Esophagus squamous epithelium (tissue), 5 donors: ENCODE measurements at places on chromosomes 12 and 14.

DNA sequence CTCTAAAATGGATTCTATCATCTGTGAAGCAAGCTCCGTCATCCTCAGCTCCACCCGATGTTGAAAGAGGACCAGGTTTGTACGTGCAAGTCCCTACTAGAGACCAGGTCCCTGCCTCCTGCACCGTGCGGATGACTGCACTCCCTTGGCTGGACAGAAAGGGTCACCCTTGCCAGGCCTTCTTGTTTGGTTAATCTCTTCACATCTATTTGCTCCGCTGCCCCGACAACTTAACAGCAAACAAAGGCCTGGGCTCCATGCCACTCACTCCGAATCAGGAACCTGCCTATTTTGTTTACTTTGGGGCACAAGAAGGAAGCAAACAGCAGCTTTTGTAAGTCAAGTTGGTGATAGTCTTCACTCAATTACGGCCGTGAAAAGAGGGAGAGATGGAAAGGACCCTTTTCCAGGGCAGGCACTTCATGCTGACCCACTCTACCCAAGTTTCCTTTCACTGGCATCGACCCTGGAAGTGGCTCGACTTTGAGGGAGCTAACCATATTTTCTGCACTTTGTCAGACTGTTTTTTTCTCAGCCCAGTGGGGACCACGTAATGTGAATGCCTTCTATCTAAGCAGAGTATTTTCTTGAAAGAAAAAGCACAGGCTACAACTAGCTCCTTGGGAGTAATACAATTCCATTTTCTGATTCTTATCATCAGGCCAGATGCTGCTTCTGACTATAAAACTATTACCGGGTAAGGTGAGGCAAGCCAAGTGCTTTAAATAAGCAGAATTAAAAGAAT is 202.6 kb downstream of the FOXN3 start:
- DNase-seq: no peak

DNA sequence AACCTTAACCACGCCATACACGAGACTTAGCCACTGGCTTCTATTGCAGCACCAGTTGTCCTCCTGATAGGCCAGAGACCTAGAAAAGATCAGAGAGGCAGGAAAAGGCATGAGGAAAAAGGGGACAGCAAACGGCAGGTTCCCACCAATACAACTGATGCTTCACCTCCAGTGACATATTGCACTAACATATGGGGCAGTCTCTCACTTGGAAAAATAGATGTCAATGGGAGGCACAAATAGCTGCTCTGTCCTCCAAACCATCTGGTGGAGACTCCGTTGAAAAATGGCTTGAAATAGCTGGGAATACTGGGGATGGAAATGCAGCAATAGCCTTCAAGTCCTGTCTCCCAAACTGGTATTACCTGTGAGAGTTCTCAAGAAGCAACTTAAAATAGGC is 20.3 kb downstream of the SLC8A3 start:
- DNase-seq: no peak

DNA sequence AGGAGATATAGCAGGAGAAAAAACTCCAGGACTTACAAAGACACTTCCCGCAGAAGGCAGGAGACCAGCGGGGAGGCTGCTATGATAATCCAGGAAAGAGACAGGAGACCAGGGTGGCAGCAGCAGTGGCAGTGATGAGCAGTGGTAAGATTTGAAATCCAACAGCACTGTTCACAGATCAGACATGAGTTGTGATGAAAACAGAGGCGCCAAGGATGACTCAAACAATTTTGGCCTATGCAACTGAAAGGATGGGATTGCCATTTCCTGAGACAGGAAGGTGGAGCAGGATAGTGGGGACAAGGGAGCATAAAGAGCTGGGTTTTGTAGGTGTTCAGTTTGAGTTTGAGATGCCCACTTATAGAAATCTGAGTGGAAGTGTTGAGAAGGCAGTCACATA is 108.6 kb upstream of the DYRK2 start:
- DNase-seq: no peak

DNA sequence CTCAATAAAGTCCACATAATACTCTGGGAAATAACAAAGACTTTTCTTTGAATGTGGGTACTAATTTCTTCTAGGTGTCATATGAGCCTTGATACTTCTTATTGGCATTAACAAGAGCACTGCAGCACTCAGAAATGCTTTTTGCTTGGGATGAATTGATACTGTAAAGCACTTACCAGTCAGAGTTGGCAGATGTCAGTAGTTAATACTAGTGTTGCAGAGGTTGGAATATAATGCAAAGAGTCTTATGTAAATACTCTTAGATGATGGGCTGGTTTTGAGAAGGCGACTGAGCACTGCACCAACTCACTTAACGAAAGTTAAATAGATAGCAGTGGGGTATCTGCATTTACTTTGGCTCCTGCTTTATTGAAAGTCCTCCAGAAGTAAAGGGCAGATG is 25.6 kb upstream of the MBIP start:
- DNase-seq: no peak

DNA sequence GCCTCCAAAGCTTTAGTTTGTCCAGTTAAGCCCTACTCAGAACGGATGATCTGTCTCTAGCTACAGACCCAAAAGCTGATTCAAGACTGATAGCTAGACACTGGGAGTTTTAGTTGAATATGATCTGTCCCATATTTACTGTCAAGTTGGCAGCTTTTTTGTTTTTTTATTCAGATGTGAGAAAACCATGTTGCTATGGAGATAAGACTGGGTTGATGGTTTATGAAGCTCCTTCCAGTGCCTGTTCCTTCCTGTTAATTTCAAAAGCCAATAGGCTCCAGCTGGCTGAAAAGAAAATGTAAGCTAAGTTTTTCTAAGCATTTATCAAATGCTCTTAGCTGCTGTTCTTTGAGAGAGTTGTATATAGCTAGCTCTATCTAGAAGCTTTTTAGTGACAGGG is 4.7 kb downstream of the DYNLL1 start:
- DNase-seq: no peak

DNA sequence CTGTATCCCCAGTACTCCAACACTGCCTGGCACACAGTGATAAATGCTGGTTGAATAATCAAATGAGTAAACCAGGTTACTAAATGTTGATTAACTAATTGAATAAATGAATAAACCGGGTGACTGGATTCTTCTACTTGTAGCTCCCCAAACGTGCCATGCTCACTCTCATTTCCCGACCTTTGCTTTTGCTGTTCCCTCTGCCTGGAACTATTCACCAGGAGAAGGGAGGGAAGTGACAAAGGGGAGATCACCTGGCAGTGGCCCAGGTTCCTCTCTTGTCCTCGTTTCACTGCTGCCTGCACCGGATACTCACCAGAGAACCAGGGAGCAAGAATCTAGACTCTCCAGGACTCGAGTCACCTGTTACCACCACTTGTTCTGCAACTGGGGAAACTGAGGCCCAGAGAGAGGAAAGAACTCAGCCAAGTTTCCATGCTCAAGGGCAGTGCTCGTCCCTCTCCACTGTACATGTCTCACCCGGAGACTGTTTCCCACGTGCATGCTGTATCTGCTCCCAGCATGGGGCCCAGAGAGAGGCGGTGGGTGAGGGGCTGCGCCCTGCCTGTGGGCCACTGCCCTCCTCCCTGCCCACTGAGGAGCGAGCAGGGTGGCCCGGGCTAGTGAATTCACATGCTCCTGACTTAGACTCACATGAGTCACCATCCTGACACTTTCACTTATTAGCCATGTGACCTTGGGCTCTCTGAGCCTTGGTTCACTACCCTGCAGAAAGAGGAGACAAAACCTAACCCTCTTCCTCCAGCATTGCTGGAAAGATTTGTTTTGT is 17.7 kb upstream of the POP5 start:
- no peak for DNase-seq

GRCh38 chr12:67572492-67572891 is 76.1 kb upstream of the DYRK2 start:
- DNase-seq: no peak

GRCh38 chr12:122086116-122086515 is 7.6 kb downstream of the MLXIP start:
- no peak for DNase-seq

DNA sequence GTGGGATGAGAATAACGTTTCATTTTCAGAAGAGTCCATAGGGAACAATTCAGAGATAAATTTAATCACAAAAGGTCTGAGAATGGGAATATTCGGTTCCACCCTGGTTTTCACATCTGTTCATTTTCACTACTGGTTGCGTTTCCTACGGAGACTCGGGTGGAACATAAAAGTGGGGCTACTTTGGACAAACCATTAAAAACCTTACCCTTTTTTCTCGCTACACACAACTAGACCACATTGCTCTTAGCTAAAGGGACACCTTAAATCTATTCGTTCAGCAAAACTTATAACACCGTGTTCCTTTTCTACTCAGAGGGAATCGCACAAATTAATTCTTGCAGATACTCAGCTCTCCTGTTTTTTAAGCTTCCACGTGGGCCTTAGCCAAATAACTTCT is 1.0 kb upstream of the SUDS3 start:
- no peak for DNase-seq

GRCh38 chr12:77429426-77429825 is 364.1 kb upstream of the E2F7 start:
- no peak for DNase-seq

DNA sequence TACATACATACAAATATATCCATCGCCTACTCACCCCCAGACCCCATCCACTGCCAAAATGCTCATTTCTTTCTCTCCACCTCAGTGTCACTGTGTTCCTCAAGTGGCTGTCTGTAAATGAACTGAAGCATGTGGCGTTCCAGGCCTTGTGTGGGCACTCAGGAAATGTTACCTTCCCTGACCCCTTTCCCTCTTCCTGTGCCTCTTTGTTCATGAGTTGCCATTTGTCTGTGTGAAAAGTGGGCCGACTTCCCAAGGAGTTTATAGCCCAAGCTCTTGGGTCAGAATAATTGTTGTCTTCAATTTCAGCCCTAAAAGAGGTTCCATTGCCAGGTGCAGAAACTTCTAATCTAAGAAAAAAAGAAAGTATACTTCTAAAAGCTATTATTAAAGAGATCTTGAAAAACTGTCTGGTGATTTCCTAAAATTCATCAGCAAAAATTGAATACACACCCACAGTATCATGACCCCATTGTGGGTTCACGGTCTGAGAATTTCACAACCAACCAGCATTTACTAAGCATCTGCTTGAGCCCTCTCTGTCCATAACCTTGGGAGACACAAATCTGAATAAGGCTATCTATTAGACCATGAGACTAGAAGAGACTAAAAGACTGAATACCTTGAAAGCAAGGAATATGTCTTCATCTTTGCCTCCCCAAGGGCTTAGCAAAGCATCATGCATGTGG is 201.4 kb upstream of the EEA1 start:
- DNase-seq: no peak

- DNase-seq: no peak
Observed at GRCh38 chr12:23757541-23757962, 191.9 kb downstream of the SOX5 start.

DNA sequence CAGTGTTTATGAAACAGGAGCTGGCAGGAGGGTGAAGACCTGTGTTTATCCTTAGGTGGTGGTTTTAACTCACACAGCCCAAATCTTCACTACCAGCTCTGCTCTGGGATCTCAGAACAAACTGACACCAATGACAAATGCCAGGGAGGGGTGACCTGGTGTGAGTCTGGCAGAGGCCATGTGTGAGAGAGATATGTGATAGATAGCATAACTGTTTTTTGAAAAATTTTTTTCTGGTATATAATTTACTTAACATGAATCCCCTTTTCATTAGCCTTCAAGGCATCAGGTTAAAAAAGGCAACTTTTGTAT is 51.5 kb downstream of the SLC38A4 start:
- DNase-seq: no peak
